Activated effector memory CD4-positive, alpha-beta T cell treated with anti-CD3 and anti-CD28 coated beads, Interleukin-2, amount 50 U/mL, for 16 hours (primary cell): ENCODE measurements at places on chromosomes 7 and 10.

GRCh38 chr7:130441408-130441869 is 623 bp upstream of the CEP41 start:
- no peak for DNase-seq

DNA sequence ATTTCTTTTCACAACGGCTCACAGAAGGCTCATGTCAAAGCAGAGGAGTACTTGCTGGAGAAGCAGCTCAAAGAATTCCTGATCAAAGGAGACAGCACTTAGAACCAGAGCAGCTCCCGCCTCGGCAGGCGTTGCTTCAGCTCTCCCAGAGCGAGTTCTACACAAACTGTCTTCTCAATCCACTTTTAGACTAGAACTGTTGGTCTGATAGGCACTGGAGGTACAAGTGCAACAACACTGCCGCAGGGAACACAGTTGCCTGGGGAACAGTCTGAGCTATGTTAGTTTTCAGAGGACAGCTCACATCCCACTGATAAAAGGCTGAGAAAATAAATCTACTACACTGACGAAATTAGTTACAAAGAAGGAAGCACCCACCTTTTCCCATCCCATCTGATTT is 35.4 kb downstream of the CYTH3 start:
- DNase-seq: no peak

- no peak for DNase-seq
These were observed 50.4 kb upstream of the PLEKHA1 start for GRCh38 chr10:122323941-122324675.

- DNase-seq: no peak
These were observed 70.0 kb downstream of the ARL4A start for GRCh38 chr7:12757443-12757842.

DNA sequence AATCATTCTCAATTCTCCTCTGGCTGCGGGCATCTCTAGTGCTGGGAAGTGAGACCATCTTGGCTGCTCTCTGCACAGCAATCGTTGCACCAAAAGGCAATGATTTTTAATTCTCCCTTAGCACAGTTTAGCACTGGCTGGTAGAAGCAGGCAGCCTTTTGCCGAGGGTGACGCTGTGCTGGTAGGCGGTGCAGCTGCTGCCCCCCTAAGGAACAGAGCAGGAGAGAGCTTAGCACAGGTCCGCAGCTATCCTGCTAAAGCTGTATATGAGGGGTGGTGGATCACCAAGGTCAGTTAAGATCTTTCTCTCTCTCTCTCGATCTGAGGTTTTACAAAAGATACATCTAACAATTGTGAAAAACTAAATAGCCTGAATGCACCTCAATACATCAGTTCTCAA is 390.1 kb downstream of the GATA3 start:
- DNase-seq: no peak

GRCh38 chr10:81828251-81828650 is 46.7 kb upstream of the NRG3 start:
- DNase-seq: no peak

GRCh38 chr7:94040254-94040653 is 36.1 kb upstream of the BET1 start:
- DNase-seq: no peak

DNA sequence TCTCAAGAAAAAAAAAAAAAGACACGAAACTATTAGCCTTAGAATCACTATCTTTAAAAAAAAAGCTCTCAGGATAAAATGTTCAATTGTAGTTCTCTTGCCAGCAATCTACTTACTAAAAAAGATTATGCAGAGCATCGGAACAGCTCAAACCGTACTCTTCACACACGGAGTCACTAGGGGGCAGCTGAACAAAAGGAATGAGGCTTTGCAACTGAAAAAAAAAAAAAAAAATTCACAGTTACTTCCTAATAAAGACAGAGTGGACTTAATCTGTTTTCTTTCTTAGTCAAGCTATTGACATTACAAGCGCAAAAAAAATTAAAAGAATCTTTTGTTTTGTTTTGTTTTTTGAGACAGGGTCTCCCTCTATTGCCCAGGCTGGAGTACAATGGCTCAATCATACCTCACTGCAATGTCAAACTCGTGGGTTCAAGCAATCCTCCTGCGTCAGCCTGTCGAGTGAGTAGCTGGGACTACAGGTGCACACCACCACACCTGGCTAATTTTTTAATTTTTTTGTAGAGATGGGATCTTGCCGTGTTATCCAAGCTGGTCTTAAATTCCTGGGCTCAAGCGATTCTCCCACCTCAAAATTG is 11.5 kb downstream of the PMS2 start:
- peak; percentile 73 for DNase-seq

GRCh38 chr7:128827971-128828711 is 2.1 kb upstream of the FLNC start:
- DNase-seq: no peak

GRCh38 chr10:31142026-31142425 is 110.4 kb upstream of the ZNF438 start:
- DNase-seq: no peak

GRCh38 chr7:105461518-105461917 is 60.6 kb downstream of the PUS7 start:
- DNase-seq: no peak

DNA sequence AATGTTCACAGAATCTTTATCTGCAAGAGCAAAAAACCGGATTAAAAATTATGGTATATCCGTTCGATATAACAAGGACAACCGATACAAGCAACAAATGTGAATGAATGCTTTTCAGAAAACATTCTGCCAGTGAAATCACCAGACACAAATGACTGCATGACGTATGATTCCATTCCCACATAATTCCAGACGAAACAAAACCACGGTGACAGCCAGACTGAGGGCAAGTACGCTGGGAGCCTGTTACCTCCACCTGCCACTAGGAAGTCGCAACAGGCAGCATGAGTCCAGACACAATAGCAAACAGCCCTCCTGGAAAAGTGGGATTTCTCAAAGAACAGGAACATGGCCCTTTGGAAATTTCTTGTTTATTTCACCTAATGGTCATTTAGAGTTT is 41.7 kb downstream of the MAD1L1 start:
- DNase-seq: no peak

DNA sequence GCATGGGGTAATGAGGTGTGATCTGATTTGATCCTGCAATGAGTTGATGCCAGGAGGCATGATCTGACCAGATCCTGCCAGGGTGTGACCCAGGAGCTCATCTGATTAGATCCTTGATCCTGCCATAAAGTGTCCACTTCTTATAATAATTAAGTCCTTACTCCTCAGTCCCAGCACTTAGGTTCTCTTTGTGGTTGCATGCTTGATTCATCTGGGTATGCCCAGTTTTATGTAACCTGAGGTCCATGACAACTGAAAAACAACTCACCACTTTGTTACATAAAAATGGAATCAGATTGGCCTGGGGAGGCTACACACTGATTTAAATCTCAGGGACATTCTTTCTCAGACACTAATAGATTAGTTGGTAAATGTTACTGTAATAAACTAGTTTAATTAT is 19.1 kb downstream of the ACADSB start:
- no peak for DNase-seq

DNA sequence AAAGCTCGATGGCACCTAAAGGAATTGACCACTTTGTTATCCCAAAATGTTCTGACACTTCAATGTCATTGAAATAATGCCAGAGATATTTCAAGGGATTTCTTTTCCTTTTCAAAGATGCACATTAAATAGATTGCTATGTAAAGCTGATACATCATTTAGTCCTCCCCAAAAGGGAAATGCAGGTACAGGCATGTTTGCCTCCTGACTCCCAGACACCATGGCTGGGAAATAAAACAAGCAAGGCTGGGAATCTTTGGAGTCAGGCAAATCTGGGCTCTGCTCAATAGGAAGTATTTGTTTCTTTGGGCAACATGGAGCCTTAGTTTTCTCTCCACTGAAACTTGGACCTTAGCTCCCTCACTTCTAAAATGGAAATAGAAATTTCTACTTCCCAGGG is 230.8 kb upstream of the LRRTM3 start:
- no peak for DNase-seq

DNA sequence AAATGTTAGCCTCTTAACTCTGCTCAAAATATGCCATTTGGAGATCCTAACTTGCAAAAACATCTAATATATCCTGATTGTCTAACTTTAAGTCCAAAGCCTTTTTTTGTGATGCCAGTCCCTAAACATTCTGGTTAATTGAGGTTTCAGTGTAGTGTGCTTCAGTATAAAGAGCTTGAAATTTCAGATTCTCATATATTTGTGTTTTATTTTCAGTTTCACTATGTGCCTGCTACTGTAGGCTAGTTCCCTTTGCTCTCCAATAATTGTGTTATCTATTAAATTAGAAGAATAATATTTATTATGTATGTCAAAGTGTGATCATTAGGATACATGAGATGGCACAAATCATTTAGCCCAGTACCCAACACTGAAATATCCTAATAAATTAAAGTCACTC is 1361.2 kb downstream of the XPNPEP1 start:
- no peak for DNase-seq

GRCh38 chr7:148819697-148820360 is 64.3 kb downstream of the EZH2 start:
- DNase-seq: no peak

GRCh38 chr10:80173466-80173865 is 31.9 kb downstream of the ANXA11 start:
- DNase-seq: no peak

DNA sequence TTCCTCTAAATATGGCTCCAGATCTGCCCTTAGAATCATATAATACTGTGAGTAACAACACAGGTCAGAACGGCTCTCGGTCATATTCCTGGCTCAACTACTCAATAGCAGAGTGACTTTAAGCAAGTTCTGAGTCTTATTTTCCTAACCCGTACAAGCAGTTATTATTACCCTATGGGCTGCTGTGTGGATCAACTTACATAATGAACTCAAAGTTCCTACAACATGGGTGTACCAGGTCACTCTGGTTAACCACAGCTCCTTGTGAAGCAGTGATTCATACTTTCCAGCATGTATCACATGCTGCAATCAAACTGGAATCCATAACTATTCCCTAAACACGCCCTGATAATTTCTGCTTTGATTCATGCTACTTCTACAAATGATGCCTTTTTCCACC is 107.3 kb downstream of the LRRN3 start:
- DNase-seq: no peak

DNA sequence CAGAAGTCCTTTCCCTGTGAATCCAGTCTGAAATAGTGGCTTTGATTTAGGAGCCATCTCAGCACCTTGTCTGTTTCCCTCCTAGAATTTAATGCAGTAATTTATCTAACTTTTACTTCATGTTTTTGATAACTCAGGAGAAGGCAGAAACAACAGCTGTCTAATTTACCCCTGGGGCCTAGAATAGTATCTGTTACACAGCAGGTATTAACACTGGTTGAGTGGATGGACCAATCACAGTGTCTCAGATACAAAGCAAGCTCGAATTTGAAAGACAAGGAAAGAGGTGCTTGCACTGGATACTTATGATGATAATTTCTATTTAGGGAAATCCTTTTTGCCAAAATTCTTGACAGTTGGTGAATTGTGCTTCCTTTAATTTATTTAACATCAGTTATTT is 23.4 kb downstream of the CHRM2 start:
- no peak for DNase-seq

DNA sequence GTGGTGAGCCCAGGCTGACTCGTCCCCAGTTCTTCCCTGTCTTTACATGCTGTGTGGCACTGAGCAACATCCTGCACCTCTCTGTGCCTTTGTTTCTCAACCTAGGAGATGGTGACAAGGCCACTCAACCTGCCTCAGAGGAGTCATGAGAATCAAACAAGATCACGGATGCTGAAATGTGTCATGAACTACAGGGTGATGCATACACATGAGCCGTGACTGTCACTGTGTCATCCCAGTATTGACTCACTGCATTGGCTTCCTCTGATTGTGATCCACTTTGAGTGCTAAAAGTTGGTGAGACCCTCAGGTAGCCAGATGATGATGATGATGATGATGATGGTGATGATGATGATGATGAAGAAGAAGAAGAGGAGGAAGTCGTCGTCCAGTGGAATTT is 11.5 kb downstream of the C10orf71 start:
- no peak for DNase-seq

- DNase-seq: no peak
These were observed 586.4 kb downstream of the GATA3 start for GRCh38 chr10:8640878-8641277.

DNA sequence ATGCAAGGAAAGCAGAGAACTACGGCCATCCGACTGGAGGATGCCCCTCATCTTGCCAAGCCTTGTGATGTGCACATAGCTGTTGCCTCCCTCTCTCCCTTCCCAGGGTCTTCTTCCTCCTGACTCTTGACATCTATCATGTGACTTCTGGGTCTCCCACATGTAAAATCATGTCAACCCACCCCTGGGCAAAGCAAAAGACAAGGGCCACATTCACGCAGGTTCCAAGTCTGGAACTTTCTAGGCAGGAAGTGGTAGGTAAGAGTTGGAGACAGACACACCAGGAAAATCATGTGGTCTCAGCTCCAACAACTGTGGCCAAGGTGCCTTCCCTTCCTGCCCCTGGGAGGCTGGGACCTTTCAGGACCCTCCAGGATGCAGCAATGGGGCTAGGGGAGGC is 187.3 kb downstream of the CXCL12 start:
- DNase-seq: no peak

- DNase-seq: no peak
These were observed 46.6 kb downstream of the HERPUD2 start for GRCh38 chr7:35648367-35648766.

DNA sequence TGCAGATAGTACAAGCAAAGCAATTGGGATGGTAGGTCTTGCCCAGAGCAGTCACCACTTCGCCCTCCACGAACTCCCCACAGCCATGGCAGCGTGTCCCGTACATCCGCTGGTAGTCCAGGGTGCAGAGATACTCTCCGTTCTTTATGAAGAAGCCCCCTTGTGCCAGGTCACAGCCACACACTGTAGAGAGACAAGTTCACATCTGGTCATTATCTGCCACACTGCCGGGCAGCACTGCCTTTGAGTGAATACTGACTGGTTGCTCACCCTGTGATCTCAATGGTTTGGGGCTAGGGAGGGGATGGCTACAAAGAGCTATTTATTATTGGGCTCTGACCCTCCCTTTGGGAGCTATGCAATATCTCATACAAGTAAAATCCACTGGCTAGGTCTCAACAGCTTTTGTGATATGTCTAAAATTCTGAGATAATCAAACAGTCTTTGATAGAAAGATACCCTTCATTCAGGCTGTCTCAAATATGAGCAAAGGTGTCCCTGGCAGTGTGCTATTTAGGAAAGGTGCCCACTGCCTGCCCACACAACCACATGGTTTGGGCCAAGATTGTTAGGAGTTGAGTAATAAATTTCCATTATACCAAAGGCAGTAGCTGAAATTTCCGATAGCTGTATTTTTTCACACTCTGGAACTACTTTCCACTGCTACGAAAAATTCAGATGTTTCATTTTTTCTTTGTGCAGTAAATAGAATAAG is 82.5 kb downstream of the ABLIM1 start:
- DNase-seq: no peak

GRCh38 chr10:14247377-14248116 is 83.2 kb downstream of the FRMD4A start:
- no peak for DNase-seq
